ENCODE measurements at places on chromosomes 7 and 10.
A peak's percentile ranks its signal among the peaks of the same experiment; 100 is the strongest.

DNA sequence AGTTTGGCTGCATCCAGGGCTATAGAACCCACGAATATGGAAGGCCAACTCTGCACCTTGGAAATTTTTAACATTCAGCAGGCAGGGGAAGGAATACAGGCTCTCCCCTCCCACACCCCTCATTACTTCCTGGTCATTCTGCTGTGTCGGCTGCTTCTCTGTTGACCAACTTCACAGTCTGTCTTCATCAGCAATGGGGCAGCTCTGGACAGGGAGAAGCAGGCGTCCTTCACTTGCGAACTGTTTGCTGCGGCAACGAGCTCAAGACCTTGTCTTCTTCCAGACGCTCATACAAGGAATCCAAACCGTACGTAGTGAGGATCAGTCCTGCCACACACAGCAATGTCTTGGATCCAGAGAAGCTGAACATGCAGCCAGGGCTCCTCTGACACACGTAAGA is 192.2 kb downstream of the DIP2C start:
- DNase-seq: no peak

DNA sequence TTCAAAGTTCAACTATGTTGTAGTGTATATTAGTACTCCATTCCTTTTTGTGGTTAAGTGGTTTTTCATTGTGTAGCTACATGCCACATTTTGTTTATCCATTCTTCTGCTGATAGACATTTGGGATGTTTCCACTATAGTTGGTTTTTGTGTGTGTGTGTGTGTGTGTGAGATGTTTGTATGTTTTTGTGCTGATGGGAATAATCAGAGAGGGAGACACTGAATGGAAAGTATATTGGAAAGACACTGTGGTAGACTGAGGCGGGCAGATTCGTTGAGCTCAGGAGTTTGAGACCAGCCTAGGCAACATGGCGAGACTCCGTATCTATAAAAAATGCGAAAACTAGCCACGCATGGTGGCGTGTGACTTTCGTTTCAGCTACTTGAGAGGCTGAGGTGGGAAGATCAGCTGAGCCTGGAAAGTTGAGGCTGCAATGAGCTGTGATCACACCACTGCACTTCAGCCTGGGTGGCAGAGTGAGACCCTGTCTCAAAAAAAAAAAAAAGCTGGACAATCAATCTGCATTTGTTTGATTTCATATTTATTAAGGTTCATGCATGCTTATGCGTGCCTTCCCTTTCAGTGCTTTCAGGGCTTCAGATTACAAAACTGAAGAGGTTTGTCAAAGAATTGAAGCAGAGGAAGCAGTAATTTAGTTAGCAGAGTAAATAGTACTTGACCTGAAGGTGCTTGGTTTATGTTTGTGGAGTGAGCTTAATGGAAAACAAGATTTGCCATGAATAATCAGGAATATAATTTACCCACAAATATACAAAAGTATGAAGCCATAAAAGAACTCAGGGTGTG is 14.7 kb downstream of the SEC24C start:
- DNase-seq: no peak

- DNase-seq: no peak
These were observed 131.1 kb downstream of the LRRC4 start for GRCh38 chr7:127900141-127900540.

GRCh38 chr10:61970182-61971002 is 68.9 kb downstream of the ARID5B start:
- no peak for DNase-seq

GRCh38 chr7:39265641-39266591 is 288.2 kb downstream of the POU6F2 start:
- no peak for DNase-seq

GRCh38 chr7:79453558-79454360 is at the start of gene MAGI2:
MAGI2 (minus strand) TSS chr7:79453667; CDS start chr7:79453320, 347 bp downstream.
- peak; percentile 82 for DNase-seq

- no peak for DNase-seq
These were observed 130.4 kb upstream of the RAB18 start for GRCh38 chr10:27373566-27374160.

- DNase-seq: no peak
These were observed 497.4 kb downstream of the GRM8 start for GRCh38 chr7:126755381-126755780.

DNA sequence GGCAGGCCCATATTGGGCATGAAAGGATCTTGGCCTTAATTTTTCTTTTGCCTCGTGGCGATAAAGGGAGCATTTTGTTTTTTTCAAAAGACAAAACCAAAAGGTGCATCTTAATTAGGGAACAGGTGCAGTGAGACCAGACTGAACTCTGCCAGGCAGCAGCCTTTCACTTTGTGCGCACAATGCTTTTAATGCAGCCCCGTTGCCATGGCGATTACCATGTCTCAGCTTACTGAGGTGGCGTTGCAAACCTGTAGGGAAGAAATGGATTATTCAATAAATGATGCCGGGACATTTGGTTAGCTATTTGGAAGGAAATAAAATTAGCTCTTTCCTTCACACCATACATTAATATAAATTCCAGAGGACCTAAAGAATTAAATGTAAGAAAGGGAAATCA is 61.9 kb downstream of the MYL10 start:
- DNase-seq: no peak

DNA sequence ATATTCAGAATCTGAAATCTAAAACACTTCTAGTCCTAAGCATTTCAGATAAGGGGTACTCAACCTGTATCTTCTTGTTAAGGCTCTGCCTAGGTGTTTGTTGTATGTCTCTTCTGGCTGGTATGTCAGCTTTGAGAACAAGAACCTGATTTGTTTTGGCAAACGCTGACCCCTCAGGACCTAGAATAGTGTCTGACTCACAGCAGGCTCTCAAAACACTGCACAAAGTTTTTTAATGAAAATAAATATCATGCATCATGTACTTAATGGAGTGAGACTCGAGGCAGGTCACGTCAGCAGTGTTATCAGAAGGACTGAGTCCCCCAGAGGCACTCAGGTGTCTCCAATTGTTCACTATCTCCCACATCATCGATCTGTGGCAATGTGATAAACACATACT is 99.1 kb downstream of the GLI3 start:
- DNase-seq: no peak

DNA sequence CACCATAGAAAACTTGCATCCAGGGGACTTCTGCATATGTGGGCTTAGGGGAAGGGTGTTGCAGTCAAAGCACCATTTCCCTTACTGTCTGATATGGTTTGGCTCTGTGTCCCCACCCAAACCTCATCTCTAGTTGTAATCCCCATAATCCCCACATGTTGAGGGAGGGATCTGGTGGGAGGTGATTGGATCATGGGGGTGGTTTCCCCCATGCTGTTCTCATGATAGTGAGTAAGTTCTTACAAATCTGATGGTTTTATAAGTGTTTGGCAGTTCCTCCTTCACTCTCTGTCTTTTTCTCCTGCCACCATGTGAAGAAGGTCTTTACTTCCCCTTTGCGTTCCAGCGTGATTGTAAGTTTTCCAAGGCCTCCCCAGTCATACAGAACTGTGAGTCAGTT is 177.4 kb downstream of the ADK start:
- DNase-seq: no peak

DNA sequence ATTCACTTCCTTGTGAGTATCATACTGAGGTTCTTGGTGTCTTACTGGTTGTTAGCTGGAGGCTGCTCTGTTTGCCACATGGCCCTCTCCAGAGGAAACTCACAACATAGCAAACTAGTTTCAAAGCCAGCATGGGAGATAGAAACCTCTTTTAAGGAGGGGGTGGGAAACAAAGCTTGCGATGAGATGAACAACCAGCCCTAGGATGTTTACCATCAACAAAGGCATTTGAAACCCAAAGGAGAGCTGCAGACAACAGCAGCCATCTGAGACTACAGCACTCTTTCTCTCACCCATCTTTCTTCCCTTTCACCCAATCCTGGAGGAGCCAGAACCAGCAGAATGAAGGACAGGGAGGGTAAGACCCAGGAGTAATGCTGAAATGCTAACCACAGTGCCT is 182.1 kb downstream of the NEBL start:
- DNase-seq: no peak

DNA sequence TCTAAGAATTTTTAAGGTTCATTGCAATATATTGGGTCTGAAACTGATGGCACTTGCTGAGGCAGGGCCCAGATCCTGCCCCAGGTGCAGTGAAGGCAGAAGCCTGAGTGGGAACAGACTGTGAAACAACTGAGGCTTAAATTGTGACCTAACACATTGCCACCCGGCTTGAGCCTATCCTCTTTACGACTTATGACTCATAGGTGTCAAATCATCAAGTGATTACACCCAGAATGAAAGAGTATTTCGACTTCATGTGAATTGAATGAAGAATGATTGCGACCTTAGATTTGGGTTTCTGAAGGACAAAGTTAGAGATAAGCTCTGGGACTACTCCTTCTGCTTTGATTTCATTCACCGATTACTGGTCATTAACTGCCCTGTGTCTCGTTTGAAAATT is 200.9 kb downstream of the CREB5 start:
- DNase-seq: no peak

DNA sequence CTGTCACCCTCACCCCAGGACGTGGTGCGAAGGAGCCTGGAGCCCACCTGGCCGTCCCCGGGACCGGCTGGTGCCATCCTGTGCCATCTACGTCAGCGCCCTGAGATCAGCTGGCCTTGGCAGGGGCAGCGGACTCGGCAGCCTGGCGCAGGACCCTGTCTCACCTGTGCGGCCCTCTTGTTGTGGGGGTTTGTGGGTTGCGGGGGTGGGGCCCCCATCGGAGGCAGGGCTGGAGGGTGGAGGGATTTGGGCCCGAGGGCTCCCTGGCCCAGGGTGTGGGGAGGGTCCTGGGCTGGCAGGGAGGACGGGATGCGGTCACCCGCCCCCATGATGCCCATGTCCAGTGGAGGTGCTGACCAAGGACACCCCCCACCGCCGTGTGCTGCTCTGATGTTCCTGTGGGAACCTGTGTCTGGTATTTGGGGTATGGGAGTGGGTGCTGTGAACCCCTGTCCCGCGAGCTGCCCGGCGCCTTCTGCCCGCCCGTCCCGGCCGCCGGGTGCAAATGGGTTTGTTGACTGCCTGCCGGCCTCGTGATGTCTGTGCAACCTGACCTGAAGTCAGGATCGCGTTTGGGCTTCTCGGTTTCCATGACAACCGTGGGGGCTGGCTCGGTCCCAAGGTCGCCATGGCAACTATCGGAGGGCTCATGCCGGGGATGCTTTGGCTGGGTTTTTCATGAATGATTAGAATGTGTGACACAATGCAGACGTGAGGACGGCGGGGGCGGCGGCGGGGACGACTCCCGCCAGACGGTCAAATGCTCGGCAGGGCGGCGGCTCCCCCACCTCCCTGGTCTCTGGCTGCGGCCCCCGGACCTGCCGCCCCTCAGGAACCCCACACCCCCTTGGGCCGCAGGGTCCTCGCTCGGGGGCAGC is 7.3 kb downstream of the MAFK start:
- DNase-seq: peak; percentile 89

GRCh38 chr10:91590904-91591796 is 41.7 kb downstream of the PPP1R3C start:
- no peak for DNase-seq

- DNase-seq: no peak
These were observed at the start of gene PROSER2 for GRCh38 chr10:11823122-11823988. PROSER2 (plus strand) TSS chr10:11823356; CDS start chr10:11852078, 28,722 bp downstream.

GRCh38 chr7:138243430-138243829 is 167.2 kb downstream of the AKR1D1 start:
- no peak for DNase-seq

- peak; percentile 89 for DNase-seq
These were observed 76.1 kb upstream of the ZEB1 start for GRCh38 chr10:31242902-31243301.

- DNase-seq: no peak
These were observed 602.7 kb downstream of the NXPH1 start for GRCh38 chr7:9036080-9036479.

GRCh38 chr7:6071406-6071805 is 40.2 kb downstream of the ANKRD61 start:
- DNase-seq: no peak

- no peak for DNase-seq
These were observed 162.8 kb upstream of the TNRC18 start for GRCh38 chr7:5586279-5586962.

DNA sequence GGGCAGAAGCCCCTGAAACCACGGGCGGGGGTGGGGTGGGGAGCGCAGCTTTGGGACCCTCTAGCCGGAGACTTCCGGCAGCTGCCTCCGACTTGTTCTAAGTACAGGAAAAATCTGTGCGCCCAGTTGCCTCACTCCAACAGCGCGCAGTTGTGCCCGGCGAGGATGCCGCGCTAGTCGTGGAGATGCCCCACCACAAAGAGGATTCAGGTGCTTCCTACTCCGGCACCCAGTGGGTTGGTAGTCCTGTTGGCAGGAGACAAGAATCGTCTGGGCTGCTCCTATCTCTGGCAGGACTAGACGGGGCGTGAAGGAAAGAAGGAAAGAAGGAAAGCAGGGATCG is 465 bp upstream of the NPY start:
- no peak for DNase-seq

GRCh38 chr10:13268841-13269240 is 31.0 kb downstream of the PHYH start:
- no peak for DNase-seq

DNA sequence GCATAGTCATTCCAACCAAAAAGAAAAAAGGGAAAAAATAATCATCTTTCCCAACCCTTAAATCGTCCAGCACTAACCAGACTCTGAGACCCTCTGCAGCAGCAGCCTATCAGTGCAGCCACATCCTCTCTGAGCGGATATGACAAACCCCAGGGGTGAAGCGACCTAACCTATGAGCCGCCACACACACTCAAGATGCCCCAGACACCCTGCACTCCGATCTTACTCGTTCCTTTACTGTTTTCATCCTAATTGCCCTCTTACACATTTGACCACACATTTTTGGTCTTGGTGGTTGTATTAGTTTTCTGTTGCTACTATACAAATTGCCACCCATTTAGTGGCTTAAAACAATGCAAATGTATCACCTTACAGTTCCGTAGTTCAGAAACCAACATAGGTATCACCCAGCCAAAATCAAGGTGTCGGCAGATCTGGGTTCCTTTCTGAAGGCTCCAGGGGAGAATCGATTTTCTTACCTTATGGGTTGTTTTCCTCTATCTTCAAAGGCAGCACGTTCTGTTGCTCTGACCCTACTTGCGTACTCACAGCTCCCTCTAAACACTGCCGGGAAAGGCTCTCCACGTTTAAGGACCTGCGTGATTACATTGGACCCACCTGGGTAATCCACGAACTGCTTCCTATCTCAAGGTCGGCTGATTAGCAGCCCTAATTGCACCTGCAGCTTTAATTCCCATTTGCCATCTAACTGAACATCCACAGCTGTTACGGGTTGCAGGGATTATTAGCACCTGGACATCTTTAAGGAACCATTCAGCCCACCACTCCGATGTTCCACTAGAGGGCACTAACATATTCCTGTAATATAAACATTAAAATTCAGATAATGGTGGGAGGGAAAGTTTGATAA is 37.3 kb upstream of the PRSS1 start:
- peak; percentile 0 for DNase-seq

- DNase-seq: no peak
These were observed 466.0 kb upstream of the GHITM start for GRCh38 chr10:83673316-83673715.

- no peak for DNase-seq
These were observed 136.2 kb downstream of the LHPP start for GRCh38 chr10:124597846-124598165.

Data from AG09319 (cell line).